Sciatic nerve (tissue), 2 donors: ENCODE measurements at places on chromosomes 12 and 14.

DNA sequence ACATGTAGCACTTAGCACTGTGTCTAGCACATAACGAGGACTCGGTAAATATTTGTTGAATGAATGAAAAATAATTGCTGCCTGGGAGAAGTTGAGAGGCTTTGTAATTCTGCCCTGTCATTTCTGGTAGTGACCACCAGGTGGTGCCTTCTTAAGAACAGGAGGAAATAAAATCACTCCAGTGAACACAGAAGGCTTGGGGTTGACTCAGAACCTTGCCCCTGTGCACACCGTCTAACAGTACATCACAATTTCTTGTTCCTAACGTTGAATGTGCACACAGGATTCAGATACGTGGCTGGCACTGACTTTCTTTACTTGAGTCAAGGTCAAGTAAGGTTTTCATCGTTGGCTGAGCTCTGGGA, 91.8 kb downstream of the RGS6 start:
- no peak for DNase-seq

DNA sequence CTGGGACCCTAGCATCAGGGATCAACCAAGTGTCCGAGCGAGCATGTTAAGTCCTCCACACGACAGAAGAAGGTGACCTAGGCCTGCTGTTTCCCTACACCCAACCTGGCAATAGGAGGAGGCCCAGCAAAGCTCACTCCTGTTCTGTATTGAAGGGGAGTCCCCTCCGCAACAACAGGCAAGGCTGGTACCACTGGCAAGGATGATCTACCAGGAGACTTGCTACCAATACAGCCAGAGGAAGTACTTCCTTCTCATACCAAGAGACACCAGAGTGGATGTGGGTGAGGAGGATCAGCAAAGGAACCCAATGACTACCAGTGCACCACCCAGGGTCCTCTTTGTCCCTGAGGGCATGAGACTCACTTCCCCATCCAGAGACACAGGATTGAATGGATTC, 4.9 kb downstream of the KLRC1 start:
- DNase-seq: no peak

GRCh38 chr12:102603021-102603420, 122.7 kb upstream of the IGF1 start:
- DNase-seq: no peak

DNA sequence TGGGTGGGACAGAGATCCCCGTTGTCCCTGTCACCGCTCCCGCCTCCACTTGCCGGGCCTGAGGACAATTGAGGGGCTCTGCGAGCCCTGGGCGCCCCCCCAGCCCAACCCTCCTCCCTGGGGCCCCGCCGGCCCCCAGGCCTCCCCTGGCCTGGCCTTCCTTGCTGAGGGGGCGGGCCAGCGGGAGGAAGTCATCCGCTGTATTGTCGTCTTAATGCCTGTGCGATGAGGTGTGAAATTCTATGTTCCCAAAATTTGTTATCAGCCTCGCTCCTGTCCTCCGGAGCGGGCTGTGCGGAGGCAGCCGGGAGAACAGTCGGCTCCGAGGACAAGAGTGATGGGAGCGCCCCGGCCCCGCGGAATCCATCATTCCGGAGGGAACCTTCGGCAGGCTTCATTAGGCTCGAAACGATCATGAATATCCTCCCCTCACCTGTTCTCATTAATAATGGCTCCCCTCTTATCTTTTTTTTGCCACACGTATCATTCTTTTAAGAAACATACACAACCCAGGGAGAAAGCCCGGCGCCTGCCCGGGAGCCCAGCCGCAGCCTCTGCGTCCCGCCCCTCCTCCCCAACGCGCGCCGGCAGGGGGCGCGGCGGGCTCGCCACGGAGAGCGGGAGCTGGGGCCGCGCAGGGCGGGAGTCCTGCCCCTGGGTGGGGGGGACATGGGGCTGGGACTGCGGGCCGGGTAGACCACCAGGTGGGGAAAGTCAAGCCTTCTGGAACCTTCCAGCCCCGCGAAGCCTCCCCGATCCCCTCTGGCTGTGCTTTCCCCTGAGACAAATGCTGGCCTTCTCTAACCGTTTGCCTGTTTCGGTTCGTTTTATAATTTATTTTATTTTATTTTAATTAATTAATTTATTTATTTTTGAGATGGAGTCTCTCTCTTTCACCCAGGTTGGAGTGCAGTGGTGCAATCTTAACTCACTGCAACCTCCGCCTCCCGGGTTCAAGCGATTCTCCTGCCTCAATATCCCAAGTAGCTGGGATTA, 17.1 kb upstream of the DLK1 start:
- peak; percentile 67 for DNase-seq

DNA sequence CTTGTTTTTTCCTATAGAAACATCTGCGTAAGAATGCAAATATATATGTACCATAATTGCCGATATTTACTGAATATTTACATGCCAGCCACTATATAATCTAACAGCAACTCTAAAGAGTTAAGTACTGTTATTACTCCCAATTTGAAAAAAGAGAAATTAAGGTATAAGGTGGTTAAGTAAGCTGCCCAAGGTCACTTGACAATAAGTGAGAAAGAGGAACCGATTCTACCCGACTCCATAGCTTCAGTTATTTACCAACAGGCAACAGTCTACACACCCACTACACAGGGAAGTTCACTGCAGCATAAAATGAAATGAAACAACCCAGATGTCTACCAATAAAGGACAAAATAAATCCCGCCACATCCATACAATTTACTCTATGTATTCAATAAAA, 1.1 kb downstream of the MIS18BP1 start:
- DNase-seq: no peak

DNA sequence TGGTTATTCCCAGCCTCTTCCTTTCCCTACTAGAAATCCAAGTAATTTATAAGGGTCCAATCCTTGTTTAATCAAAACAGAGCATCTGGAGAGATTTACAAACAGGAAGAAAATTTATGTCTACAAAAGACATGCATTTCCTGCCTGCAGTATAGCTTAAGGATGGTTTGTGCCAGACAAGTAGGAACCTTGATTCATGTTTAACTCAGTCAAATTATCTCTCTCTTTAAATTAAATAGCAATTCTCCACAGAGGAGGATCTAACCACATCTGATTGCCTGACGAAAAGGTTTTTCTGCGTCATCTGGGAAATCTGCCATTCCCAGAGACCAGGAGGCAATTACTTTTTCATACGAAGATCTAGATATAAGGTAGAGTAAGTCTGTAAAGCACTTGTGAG, 105.2 kb downstream of the ZFC3H1 start:
- no peak for DNase-seq

- no peak for DNase-seq
Observed at GRCh38 chr14:32361674-32362073, 32.6 kb downstream of the AKAP6 start.

- no peak for DNase-seq
Observed at GRCh38 chr12:91422811-91423692, 240.4 kb upstream of the DCN start.

DNA sequence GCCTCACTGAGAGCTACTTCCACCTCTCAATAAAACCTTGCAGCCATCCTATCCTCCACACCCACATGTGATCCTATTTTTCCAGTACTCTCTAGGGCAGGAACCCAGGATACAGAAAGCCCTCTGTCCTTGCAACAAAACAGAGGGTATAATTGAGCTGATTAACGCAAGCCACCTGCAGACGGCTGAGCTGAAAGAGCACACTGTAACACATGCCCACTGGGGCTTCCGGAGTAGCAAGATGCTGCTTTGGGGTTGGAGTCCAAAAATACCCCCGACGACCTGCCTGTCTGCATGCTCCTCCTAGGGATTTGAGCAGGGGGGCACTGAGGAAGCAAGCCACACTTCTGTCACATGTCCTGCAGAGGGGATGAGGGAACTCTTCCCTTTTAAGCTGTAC, 401.1 kb upstream of the FOXG1 start:
- DNase-seq: no peak

DNA sequence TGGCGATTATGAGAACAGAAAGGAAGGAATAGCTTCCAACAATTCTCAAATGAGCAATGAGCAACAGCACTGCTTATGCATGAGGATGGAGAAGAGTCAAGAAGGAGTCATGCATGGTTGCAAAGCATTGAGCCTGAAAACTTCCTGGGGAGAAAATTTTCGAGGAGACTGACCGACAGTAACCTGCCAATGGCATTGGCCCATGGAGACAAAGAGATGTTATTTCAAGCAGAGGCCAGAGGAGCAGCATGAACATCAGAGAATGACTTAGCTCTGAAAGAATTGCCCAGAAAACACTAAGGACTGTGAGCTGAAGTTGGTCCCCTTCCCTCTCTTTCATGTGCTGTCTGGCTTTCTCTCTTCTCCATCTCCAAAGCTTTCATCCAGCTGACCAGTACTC, 343.4 kb downstream of the ADAMTS20 start:
- DNase-seq: peak; percentile 60

DNA sequence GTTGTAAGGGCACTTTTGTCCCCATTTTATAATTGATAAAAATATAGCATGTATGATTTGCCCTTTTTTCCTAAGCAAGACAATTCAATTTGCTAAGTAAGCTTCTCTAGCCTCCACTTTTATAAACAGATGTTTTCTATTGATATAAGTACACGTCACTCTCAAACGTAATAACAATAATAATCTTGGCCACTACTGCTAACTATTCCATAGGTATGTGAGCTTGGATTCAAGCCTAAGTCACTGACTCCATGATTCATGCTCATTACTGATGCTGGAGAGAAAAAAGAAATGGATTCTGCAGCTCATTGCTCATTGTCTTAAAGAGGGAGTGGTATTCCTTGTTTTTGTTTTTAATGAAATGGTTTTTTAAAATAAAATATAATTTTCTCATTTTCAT, 661.0 kb downstream of the GALC start:
- DNase-seq: no peak

DNA sequence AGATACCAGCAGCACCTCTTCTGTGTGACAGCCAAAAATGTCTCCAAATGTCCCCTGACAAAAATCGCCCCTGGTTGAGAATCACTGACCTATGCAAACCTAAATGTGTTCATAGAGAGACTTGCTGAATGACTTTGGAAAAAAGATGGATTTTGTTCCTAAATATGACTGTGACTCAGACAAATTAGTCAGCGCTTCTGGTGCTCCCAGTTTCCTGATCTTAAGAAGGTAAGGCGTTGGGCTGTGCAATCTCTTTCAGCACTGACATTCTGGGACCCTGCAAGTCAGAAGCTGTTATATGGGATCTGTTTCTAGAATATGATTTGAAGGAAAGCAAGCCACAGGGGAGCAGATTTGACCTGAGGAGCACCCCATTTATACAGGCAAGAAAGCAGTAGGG, 90.6 kb upstream of the PWP1 start:
- DNase-seq: no peak

GRCh38 chr12:31298515-31298910, 27.4 kb downstream of the SINHCAF start:
- no peak for DNase-seq

DNA sequence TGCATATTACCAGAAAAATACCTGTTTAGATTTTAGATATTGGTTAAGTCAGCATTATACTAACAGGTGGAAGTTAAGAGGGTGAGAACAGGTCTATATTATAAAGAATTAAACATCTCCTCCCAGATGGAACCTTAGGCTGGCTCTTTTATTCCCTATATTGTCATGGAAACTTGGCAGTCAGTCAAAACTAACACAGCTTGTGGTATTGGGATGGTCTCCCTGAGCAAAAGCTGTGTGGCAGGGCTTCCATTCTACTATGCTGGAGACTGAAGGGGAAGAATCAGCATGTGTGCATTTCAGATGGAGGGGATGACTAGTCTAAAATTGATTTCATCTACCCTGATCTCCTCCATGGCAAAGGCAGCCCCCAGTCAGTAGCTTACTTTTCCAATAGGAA, 66.7 kb downstream of the SMOC1 start:
- no peak for DNase-seq

DNA sequence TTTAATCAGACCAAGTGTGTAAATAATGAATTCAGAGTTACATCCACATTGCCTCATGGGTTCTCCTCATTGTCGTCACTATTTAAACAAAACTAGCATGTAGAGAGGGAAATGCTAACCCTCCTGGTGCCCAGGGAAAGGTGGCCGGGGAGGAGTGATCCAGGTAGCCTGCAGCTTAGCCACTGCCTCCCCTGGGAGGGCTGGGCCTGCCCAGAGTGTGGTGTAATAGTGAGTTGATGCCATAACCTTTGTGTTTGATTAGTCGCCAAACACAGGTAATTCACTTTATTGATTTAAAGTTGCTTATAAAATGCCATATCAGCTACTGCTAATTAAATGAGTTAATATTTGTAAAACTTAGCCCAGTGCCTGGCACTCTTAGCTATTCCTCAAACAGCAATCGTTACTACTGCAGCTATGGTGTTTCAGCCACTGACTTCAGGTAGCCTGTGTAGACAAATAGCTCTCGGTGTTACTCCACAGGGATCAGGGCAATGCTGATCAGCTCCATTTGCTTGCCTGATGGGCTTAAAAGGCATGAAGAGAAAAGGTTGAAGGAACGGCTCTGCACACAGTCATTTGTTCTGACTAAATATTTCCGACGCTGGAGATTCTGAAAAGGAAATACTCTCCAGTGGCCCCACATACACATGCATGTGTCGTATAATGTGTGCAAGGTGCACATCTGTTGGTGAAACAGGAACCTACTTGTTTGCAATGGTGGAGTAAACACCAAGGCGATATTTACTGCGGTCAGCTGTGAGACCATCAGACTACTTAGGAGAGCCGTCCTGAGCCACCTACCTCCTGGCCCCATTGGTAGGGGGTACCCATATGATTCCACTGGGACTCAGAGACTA, 45.7 kb upstream of the PRMT8 start:
- no peak for DNase-seq

DNA sequence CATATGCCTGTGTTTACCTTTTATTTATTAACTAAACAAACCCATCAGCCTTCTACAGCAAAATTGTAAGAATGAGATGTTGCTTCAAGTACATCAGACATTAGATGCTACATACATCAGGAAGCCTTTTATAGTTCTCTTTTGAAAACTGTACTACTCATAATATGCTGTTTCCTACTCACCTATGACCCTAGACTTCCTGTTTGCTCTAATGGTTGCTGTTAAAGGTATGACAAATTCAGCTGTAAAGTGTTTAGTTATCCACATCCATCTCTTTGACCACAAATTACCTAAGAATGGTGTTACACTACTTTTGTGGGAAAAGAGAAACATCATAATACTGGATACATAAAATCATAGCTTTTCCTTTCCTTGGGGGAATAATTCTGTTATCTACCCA, 220.0 kb downstream of the RAD51B start:
- no peak for DNase-seq

DNA sequence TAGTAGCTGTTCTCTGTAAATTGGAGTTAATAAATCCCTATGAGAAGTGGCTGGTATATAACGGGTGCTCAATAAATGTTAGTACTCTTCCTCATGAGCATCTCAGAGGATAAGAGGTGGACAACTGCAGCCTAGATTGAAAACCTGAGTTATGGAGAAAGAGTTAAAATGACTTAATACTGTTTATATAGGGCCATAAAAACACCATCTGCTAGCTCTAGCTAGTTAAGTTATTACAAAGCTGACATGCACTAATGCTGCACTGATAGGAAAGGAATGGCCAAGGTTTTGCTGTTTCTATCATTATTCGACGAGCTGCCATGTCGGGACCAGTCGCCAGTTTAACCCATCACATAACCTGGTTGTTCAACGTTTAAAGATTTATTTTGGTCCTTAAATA, 72.0 kb upstream of the SEL1L start:
- DNase-seq: no peak
